ENCODE measurements at places on chromosomes 5 and 9.

- DNase-seq, result no peak
Measured at GRCh38 chr9:113941056-113941455, 64.9 kb downstream of the ZNF618 start.

GRCh38 chr9:11973011-11973410 lies 720.2 kb upstream of the TYRP1 start:
- no peak for DNase-seq

GRCh38 chr5:160380041-160380440 lies 9.6 kb upstream of the C1QTNF2 start:
- DNase-seq, result no peak

DNA sequence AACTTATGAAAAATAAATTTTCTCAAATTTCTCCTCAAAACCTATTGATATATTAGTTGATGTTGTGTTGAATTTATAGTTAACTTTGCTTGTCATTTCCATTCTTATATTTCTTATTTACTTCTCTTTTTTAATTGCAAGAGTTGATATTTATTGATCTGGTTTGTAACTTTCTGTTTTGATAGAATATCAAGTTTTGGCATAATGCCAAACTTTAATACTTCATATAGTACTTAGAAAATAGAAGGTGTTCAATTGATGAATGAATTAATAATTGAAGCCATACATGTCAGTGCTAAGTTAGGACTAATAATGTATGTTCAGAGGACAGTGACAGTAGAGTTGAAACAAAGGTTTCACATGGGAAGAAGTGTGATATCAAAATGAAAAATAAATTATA lies 27.9 kb downstream of the ERCC6L2 start:
- no peak for DNase-seq

DNA sequence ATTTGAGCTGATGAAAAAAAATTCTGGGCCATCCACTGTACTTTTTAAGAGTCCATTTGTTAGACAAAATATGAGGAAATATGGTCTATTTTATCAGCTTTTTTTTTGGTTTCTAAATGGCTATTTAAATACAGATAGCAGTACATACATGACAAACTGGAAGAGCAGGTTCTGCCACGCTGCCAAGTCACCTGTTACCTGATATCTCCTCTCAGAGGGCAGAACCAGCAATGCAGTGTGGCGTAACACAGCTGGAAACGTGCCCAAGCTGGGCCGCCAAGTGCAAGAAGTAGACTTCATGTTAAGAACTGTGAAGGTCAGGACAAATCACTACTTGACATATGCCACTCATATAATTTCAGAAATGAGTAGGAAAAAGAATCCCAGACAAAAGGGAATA lies 8.1 kb downstream of the MCIDAS start:
- DNase-seq, result no peak

DNA sequence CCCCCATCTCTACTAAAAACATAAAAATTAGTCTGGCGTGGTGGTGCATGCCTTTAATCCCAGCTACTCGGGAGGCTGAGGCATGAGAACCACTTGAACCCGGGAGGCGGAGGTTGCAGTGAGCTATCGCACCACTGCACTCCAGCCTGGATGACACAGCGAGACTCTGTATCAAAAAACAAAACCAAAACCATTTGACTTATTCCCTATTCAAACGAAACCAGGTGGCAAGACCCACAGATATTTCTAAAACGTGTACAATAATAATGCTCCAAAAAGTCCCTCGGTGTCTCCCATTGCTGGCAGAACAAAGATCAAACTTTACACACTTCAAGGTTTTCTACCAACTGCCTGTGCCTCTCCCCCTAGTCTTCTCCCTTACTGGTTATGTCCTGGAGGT lies 29.8 kb downstream of the HMGCR start:
- DNase-seq, result no peak

GRCh38 chr5:2877522-2877921 lies 126.0 kb upstream of the IRX2 start:
- DNase-seq, result no peak

DNA sequence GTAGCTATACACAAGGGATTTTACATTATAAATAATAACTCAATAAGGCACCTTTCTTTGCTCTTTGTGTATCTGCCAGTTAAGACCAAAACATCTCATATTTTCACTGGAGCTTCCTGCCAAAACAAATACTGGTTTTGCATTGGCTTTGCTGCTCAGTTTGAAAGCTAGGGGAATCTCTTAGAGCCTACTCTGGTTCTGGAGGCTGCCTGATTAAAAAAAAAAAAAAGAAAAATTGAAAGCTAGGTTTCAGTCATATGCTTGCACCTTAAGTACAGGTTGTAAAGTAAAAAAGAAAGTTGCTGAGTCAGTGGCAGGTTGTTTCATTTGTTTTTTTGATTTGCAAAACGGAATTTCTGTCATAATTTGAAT lies 2.3 kb downstream of the DENND4C start:
- no peak for DNase-seq

DNA sequence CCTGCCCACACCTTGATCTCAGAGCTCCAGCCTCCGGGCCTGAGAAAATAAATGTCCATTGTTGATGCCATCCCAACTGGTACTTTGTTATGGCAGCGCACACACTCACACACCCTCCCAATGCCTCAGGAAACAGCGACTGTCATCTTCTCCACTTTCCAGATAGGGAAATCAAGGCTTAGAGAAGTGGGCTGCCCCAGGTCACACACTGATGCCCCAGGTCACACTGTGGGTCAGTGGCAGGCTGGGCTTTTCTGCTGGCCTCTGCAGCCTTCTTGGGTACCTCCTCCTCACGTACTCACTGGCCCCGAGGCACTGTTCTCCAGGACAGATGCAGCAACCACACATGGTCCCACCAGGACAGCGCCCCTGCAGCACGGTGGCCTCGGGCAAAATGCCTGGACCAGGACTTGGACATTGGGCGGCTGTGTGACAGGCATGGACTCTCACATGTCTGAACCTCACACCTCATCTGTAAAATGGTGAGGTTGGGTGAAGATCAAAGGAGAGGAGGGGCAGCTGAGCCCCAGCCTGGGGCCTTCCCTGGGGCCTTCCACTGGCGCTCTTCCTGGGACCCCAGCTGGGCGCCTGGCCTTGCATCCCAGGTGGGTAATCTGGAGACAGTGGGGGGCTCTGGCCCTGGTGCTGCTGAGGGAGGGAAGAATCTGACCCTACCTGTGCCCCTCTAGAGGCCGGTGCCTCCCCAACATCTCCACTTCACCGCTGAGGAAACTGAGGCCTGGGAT lies 156.0 kb downstream of the COL23A1 start:
- DNase-seq, result no peak

DNA sequence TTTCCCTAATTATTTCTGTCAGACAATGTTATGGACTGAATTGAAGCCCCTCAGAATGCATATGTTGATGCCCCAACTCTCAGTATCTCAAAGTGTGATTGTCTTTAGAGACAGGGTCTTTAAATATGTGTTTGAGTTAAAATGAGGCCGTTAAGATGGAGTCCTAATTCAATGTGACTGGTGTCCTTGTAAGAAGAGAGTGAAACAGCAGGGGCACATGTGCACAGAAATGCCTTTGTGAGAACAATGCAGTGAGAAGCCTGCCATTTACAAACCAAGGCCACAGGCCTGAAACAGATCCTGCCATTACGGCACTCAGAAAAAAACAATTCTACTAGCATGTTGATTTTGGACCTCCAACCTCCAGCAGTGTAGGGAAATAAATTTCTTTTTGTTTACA lies 483.0 kb upstream of the DMAC1 start:
- DNase-seq, result no peak

DNA sequence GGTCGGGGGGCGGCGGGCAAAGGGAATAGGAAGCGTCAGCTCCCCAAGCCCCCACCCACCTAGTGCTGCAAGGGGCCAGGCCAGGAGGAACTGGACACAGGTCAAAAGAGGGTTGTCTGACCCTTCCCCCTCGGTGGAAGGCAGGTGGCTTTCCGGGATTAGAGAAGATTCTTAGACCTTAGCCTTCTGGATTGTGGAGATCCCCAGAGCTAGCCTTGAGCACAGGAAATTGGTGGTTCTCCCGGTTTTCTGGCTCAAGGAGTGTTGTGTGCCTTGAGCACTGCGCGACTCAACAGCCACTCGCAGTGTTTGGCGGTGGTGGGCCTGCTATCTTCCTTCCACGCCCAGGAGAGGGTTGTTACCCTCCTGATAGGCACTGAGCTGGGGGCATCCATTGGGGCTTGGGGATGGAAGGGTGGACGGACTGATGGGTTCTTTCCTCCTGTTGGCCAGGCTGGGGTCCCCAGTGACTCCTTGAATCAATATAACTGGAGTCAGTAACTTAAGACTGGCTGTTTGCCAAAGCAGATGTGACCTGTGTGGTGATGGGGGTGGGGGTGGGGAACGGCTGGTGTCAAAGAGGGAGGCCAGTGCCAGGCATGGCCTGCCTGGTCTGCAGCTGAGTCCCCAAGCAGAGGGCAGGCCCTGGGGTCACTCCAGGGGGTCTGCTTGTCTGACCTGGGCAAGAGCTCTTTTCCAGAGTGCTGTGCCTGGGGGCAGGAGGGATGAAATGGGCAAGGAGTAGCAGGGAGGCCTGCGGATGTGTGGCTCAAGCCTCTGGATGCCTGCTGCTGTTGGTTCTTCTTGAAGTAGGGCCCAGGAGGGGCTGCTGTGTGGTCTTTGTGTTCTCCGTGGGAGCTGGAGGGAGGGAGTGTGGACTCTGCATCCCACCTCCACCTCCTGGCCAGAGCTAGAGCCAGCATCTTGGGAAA lies 2.1 kb downstream of the FGF18 start:
- DNase-seq, result no peak

GRCh38 chr5:145917288-145917687 lies 19.1 kb upstream of the SH3RF2 start:
- DNase-seq, result no peak

- no peak for DNase-seq
Measured at GRCh38 chr5:145806923-145807322, 28.2 kb downstream of the PRELID2 start.

GRCh38 chr9:135410831-135411473 lies 68.6 kb upstream of the PPP1R26 start:
- no peak for DNase-seq

- DNase-seq, result no peak
Measured at GRCh38 chr5:56575821-56576220, 239.5 kb upstream of the MAP3K1 start.

GRCh38 chr9:13957089-13957488 lies 356.9 kb downstream of the NFIB start:
- no peak for DNase-seq

DNA sequence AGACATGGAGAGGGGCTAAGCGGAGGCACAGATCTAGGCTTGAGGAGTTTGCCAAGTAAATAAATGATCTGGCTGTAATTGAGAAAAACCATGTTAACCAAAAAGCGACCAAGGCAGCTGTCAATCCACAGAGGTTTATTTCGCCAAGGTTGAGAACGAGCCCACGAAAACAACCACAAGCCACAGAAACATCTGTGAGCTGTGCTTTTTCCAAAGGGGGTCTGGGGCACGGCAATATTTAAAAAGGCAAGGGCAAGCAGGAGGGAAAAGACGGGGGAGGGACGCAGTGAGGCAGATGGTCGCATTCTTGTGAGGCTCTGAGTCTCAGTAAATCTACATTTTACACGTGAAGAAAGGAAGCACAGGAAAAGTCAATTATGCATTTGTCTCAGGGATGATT lies 25.4 kb downstream of the CCT5 start:
- DNase-seq, result no peak

DNA sequence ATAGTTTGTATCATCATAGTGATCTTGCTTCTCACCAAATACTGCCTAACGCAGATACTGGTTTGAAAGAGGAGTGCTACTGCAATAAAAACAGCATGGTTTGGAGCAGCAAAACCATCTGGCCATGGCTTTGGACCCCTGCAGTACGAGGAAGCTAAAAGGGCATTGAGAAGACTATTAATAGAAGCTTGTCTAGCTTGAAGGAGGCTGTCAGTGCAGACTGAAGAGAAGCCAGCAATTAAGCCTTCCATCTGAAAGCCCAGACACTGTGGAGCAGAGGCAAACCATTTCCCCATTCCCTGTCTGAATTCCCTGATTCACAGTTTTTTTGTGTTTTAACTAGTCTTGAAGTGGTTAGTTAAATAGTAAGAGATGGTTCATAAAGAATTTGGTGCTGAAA lies 281.6 kb downstream of the PTPRD start:
- no peak for DNase-seq

GRCh38 chr9:32180597-32180996 lies 203.8 kb upstream of the ACO1 start:
- DNase-seq, result no peak

- DNase-seq, result no peak
Measured at GRCh38 chr5:147963948-147964693, 57.8 kb upstream of the C5orf46 start.

DNA sequence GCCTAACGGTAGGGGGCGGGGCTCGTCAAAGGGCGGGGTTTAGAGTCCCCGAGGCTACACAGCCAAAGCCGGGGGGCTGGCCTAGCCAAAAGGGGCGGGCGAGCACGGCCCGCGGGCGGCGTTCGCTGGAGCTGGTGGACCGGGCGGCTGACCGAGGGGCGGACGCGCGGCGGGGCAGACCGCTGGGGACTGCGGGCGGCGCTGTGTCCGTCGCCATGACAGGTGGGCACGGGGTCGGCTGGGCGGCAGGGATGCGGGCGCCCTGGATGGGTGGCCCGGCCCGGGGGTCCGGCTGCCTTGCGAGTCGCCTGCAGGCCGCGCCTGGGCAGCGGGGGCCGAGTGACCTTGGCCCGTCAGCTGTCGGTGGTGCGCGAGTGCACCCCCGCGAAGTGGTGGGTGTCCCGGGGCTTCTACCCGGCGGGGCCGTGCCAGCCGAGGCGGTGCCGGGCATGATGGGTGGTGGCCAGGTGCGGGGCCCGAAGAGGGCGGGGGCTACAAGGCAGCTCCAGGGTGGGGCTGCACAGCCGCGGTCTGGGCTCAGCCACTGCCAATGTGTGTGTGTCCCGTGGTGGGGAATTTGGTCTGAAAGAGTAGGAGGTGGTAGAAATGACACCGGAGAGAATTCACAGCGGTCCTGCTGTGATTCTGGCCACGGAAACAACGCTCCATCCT lies at the start of gene CARD19:
TSS of gene CARD19 (plus strand) at position 87 of the 672 bp plus-strand sequence. CDS start at position 216, 129 bp downstream.
- DNase-seq, result peak; percentile 38

GRCh38 chr5:17412760-17413671 lies 85.0 kb upstream of the TAF11L2 start:
- DNase-seq, result no peak

- DNase-seq, result no peak
Measured at GRCh38 chr9:89008744-89009545, 17.7 kb downstream of the S1PR3 start.

- no peak for DNase-seq
Measured at GRCh38 chr5:59474324-59474723, 419.2 kb downstream of the PDE4D start.

GRCh38 chr9:34479431-34479866 lies 20.8 kb downstream of the DNAI1 start:
- no peak for DNase-seq

GRCh38 chr9:3823842-3824475 lies 298.2 kb upstream of the RFX3 start:
- DNase-seq, result no peak

- DNase-seq, result no peak
Measured at GRCh38 chr9:136049491-136050265, 45.4 kb downstream of the NACC2 start.

GRCh38 chr5:144017119-144017518 lies 153.3 kb downstream of the YIPF5 start:
- peak; percentile 16 for DNase-seq

GRCh38 chr5:129163810-129164378 lies 69.3 kb downstream of the ISOC1 start:
- DNase-seq, result no peak

GRCh38 chr5:176619203-176619568 lies 9.2 kb upstream of the GPRIN1 start:
- peak; percentile 86 for DNase-seq
